ENCODE measurements at places on chromosomes 7 and 10. TPM values are rescaled to one million over a fixed set of nuclear protein-coding genes. Genes with fewer than 3 reads are reported as not detected.

Gene CRPPA
- polyA plus RNA-seq, result 0.57 TPM

Gene NUTM2B
- 0.54 TPM for polyA plus RNA-seq

Gene PTEN
- polyA plus RNA-seq, result 37.9 TPM

Gene TRPV5
- polyA plus RNA-seq, result not detected

Gene RBP4
- 224 TPM for polyA plus RNA-seq

Gene FXYD4
- polyA plus RNA-seq, result not detected

Gene PRXL2A
- 24.0 TPM for polyA plus RNA-seq

Gene LEP
- polyA plus RNA-seq, result 0.16 TPM

Gene COL1A2
- 74.6 TPM for polyA plus RNA-seq

Gene CPA2
- polyA plus RNA-seq, result 0.15 TPM

Gene PKD2L1
- not detected for polyA plus RNA-seq

Gene WDR37
- 18.4 TPM for polyA plus RNA-seq

Gene CLDN3
- 0.40 TPM for polyA plus RNA-seq

Gene CRTAC1
- polyA plus RNA-seq, result 1.4 TPM

Gene FAM24B
- 4.0 TPM for polyA plus RNA-seq

Gene GBX1
- polyA plus RNA-seq, result not detected

Gene ENTPD1
- 8.0 TPM for polyA plus RNA-seq

Gene ANKRD26
- polyA plus RNA-seq, result 3.4 TPM

Data from adrenal gland (tissue), 19 donors.